Fibroblast of the aortic adventitia (primary cell): ENCODE measurements at places on chromosomes 2 and 18. TPM values are rescaled to one million over a fixed set of nuclear protein-coding genes. Genes with fewer than 3 reads are reported as not detected.

GPR35 gene
- 0.09 and 0.25 TPM in 2 replicates for total RNA-seq

REEP1 gene
- total RNA-seq = 0.27 TPM in 1 of 2 replicates, not detected in the other

LRATD1 gene
- total RNA-seq = 0.08 and 0.36 TPM in 2 replicates

IKZF2 gene
- 11.3 and 13.6 TPM in 2 replicates for total RNA-seq

GRCh38 chr2:147808520-147808919 lies 36.3 kb upstream of the ACVR2A start:
- no peak for DNase-seq

DNA sequence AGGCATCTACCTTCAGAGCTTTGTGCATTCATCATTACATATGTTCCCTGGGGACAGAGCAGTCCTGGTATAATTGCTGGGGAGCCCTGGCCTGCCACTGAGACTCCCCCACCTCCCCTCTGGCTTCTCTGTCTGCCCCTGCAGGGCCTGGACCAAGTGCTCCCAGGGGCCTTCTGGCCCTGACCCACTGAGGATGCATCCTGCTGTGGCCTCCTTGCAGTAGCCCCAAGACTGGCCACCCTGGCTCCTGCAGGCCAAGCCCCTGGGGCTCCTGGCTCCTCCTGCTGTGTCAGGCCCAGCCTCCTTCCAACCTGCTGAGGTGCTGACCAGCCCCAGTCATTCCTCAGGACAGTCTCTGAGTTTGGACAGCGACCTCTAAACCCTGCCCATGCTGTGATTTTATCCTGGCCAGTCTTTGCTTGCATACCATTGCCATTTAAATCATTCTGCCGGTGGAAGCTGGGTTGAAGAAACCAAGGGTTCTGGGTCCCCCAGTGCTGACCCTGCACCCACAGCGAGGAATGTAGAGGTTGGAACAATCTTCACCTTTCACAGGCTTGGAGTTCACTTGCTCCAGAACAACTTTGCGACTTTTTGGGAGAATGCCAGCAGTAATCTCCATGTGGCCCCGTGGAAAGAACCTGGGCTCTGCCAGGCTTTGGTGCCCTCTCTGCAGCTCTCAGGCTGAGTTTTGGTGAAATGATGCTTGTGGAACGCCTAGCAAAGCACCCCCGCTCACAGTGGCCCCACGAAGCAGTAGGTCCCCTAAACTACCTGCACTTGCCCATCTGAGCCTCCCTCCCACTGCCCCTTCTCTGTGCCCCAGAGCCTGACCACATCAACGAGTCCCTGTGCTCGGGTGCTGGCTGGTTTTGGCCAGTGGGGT lies 167.3 kb upstream of the GLI2 start:
- no peak for DNase-seq

- no peak for DNase-seq
Measured at GRCh38 chr2:38751596-38752410, 642 bp upstream of the SRSF7 start.

DNA sequence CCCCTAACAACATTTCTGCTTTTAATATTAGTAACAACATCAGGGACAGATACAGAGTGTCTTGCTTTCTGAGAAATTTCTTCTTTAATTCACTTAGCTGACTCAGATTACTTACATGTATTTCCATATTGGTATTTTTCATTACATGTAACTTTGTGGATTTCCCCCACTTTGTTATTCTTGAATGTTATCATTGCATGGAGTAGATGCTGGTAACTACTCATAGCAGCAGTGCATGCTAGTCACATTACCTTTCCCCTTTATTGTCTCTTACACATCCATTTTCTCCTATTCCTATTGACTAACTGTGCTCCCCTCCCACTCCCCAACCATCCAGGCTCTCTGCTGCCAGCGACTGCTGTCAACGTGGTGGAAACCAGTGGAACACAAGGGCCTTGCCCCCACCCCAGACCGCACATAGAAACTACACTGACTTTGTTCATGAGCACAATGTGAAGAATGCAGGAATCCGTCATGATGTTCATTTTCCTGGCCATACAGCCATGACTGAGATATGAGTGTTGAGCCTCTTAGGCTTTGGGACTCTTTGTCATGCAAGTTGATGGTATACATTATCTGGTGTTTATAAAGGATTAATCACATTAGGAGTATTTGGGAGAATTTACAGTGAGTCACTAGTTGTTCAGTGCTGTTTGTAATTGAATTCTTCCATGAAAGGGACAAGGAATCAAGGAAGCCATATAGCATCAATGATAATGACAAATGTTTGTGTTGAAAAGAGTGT lies 91.0 kb downstream of the EPB41L5 start:
- peak; percentile 82 for DNase-seq

- DNase-seq = no peak
Measured at GRCh38 chr2:207704671-207705070, 6.8 kb upstream of the CCNYL1 start.
